Stimulated activated CD8-positive, alpha-beta memory T cell treated with anti-CD3 and anti-CD28 coated beads, Interleukin-4, amount 100 ng/mL, for 4 hours (primary cell): ENCODE measurements at places on chromosomes 6 and 20.

DNA sequence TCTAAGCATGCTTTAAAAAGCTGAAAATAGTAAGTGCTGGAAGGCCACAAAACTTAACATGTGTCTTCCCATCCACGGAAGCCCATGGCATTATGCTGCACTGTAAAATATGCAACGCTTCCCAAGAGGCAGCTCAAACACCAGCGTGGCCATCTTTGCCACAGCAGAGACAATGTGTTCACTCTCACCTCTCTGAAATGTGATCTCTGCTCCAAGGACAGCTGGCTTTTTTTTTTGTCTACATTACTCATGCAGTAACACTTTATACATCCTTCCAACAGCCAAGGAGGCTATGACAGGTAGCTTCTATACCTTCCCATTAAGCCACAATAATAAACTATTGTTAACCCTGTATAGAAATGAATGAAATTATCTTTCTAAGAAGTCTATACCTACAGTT, 49.2 kb downstream of the BLOC1S5 start:
- no peak for DNase-seq

DNA sequence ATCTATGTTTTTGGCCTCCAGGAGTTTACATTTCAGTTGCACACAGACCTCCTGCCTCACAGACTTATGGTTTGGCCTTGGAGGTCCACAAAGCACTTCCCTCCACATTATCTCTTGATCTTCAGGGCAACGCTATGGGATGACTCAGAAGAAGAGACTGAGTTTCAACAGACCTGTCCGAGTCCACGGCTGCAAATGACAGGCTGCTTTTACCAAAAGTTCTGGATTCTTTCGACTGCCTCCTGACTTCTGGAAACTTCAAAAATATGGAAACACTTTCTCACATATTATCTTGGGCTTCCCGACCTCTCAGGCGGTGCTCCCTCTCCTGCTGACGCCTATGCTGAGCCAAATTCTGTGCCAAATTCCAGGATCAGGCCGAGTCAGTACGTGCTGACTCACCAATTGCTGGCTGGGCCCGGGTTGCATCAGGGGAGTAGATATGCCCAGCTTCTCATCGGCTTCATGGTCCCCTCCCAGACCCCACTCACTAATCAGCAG, 190.2 kb downstream of the BMP7 start:
- no peak for DNase-seq

GRCh38 chr6:87277123-87277522, 45.3 kb upstream of the SMIM8 start:
- no peak for DNase-seq

GRCh38 chr6:44094403-44095242, 32.6 kb downstream of the MRPL14 start:
- no peak for DNase-seq

- no peak for DNase-seq
Observed at GRCh38 chr6:170075659-170076223, 215.1 kb downstream of the DLL1 start.

- no peak for DNase-seq
Observed at GRCh38 chr6:157763129-157763903, 59.7 kb upstream of the SNX9 start.

DNA sequence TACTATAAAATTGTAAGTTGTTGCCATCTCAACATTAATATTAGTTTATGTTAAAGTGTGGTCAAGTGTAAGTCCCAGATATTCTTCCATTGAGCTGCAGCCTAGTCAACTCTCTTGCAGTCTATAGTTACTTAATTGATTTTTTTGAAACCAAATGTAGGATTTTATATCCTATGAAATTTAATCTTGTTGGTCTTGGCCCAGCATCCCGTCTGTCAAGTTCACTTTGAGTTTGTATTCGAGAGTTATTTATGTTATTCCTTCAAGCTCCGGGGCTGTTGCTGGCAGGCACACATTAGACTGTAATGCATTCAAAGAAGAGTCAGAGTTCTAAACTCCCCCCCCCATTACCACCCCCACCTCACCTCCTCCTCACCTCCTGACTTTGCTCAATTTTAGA, 71.0 kb upstream of the SPACA1 start:
- DNase-seq: no peak

DNA sequence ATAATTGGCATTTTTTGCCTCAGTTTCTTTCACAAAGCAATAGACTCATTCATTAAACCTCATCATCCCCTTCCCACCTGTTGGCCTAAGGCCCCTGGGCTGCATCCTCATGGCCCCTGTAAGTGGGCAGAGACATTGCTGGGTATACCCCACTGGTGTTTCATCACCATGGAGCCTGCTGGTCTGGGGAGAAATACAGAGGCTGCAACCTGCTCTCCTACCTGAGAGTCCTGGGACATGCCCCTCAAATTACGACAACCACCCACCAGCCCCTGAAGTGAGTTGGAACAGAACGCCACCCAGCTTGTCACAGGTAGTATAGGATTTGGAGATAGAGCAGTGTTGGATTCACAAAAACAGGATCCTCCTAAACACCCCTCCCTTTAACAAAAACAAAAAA, 190.8 kb downstream of the ANKRD60 start:
- no peak for DNase-seq

- DNase-seq: no peak
Observed at GRCh38 chr6:73548458-73549446, 27.9 kb upstream of the EEF1A1 start.

GRCh38 chr6:17086469-17086868, 15.4 kb upstream of the STMND1 start:
- no peak for DNase-seq

DNA sequence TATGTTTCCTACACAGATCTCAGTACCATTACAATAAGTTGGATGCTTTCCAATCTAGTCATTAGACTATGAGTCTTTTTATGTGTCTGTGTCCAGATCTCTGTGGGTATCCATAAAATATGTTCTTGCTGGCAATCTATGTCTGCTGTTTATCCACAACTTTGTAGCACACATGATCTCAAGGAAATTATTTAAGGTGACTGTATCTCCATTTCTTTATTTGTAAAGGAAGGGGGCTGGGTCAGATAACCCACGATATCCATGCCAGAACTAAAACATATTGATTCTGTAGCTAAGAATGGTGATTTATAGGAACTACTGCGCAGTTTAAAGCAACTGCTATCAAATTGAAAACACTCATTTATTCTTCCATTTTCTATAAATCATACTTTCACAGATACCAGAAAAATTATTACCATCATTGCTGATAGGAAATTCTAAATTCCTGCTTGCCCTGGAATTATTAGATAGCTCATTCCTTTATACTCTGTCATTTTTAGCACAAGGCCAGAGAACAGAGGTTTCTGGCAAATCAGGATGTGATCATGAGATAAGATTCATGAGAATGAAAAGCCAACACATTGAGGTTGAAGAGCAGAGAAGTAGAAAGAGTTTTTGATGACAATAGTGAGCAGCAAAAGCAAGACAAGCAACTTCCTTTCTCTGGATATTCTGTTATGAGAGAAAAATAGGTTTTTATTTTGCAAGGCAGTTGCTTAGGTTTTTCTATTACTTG, 851.4 kb upstream of the CITED2 start:
- no peak for DNase-seq

DNA sequence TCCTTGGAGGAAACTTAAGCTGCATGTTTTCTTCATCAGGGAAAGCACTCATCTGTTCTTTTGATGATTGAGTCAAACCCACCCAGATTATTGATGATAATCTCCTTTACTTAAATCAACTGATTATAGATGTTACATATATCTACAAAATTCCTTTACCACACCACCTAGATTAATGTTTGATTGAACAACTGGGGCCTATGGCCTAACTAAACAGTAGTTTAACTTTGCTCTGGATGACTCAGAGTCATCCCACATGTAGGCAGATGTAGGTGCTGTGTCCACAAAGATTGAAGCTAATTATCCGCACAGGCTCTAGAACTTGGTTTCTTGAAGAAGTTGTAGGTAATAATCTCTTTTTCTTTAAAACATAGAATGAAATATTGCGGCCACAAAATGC, 42.2 kb downstream of the PKIB start:
- no peak for DNase-seq

DNA sequence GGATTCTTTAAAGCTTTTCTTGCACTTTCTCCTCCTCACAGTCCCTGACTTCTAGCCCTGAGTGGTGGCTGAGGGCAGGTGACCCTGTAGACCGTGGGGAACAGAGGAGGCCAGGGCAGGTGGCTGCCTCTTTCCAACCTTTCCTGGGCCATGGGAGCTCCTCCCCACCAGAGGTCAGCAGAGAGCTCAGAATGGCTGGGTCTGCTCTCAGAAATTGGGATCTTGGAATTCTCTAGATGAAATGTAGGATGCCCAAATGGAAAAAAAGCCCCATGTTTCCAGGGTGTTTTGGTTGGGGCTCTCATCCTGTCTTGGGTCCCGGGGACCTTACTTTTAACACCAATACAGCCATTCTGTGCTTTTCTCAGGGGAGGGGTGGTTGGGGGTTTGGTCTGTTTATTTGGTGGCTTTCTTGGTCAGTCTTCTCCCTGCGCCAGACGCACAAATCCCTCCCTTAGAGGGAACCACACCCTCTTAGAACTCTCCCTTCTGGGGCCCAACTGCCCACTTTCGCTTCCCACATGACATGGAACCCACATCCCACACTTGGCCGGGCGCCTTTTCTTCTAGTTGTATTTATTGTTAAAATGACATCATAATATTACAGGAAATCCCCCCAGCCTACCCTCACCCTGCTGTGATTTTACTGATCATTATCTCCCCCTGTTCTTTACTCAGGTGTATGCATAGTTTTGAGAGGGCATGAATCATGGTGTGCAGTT, 17.9 kb downstream of the GNAS start:
- DNase-seq: no peak

GRCh38 chr6:112202639-112203341, 51.6 kb downstream of the LAMA4 start:
- no peak for DNase-seq

DNA sequence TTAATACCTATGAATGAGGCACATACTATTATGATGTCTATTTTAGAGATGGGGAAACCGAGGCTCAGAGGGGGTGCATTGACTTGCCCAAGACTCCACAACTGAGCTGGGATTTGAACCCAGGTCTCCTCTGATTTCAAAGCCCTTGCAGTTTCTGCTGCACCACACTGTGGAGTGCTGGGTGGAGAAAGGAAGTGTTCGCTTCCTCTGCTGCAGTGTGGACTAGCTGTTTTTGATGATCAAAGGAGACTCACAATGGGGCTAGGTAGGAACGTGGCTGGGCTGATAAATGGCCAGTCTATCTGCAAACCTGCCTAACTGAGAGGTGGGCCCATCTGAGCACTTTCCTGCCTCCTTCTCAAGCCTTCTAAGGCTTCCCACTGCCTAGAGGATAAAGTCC, 87.2 kb downstream of the CD40 start:
- no peak for DNase-seq

- DNase-seq: no peak
Observed at GRCh38 chr6:45116714-45117410, 211.3 kb upstream of the RUNX2 start.

DNA sequence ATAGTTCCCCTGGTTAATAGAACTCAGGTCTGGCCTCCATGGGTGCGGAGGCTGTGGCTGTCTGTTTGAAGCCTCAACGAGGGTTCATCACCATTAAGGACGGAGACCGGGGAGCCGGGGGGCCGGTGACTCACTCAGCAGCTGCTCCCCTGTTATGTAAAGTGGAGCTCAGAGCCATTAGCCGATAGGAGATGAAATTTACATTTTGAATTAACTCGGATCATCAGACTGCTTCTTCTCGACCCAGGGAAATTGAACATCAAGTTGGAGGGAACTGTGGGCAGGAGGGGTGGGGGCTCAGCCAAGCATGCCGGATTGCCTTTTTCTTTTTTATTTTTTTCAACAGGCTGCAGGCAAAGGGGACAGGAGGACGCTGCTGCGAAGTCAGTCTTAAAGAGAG, 12.3 kb downstream of the PCK1 start:
- no peak for DNase-seq
